ENCODE measurements at places on chromosomes 4 and X. TPM values are rescaled to one million over a fixed set of nuclear protein-coding genes. Genes with fewer than 3 reads are reported as not detected.

The CXCL1 gene
- total RNA-seq, result 404 TPM

The IL2RG gene
- not detected for total RNA-seq

The SPANXD gene
- not detected for total RNA-seq

The DRD5 gene
- total RNA-seq, result not detected

The TLR10 gene
- total RNA-seq, result not detected

The NOX1 gene
- not detected for total RNA-seq

The FUNDC1 gene
- total RNA-seq, result 9.9 TPM

GRCh38 chr4:155321006-155321405, 55.8 kb downstream of the MAP9 start:
- DNase-seq, result no peak

DNA sequence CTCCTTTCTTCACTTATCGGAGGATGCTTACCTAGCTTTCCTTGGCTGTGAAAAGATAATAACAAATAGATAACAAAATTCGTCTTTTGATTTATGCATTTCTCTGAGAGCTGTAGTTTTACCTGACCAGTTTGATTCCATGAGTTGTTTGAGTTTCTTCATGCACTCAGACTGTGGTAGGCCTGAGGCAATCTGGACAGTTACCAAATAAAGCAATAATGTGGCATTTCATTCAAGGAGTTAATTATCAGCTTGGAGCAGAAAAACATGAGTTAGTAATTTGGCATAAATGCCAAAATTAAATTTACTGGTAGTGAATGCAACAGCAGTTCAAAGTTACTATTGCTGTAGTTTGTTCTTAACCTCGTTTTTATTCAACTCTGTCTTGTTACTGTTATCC, 53.5 kb downstream of the FABP2 start:
- DNase-seq, result no peak

GRCh38 chr4:1610791-1611500, 73.2 kb downstream of the FAM53A start:
- DNase-seq, result no peak

DNA sequence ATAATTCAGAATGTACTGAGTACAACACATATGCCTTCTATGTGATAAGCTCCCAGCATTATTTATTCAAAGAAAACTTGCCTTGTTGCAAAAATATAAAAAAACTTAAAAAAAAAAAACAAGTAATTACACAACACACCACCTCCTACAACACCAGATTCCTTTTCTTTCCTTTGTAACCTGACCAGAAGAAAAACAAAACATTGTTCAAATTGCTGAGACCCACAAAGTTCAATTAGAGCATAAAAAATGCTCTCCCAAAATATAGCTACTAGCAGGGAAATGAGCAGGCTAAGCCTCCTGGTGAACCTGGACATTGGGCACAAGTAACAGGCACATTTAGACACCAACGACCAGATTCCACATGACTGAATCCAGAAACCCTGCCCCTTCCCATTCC, 38.3 kb downstream of the MECP2 start:
- no peak for DNase-seq

GRCh38 chrX:136189222-136189621, 41.9 kb downstream of the FHL1 start:
- no peak for DNase-seq

- no peak for DNase-seq
Observed at GRCh38 chrX:6574762-6575161, 39.8 kb upstream of the VCX3A start.

- no peak for DNase-seq
Observed at GRCh38 chr4:153620352-153620751, 63.7 kb upstream of the TLR2 start.

GRCh38 chr4:37826295-37827029, at the start of gene PGM2:
PGM2 (plus strand) TSS chr4:37826686; CDS start chr4:37826733, 47 bp downstream.
- no peak for DNase-seq

- peak; percentile 67 for DNase-seq
Observed at GRCh38 chr4:185774845-185775680, 36.9 kb downstream of the SORBS2 start.

- DNase-seq, result no peak
Observed at GRCh38 chr4:162274354-162274753, 110.6 kb upstream of the FSTL5 start.

GRCh38 chr4:89660444-89661172, 176.4 kb downstream of the SNCA start:
- DNase-seq, result no peak

DNA sequence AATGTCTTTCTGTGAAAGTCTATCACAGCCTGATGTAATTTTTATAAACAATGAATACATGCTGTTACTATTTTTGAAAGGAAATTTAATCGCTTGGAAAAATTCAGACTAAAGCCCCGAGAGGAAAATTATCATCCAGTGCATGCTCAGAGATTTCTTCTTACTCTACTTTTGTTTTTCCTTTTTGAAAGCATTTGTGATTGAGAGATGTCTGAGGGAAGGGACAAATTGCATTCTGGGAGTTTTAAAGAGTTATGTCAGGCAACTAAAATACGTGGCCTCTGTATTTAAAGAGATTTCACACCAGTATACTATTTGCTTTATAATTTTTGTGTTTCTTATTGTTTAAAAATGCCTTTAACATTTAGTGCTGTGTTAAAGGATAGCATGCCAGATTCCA, 1.4 kb upstream of the ZFX start:
- no peak for DNase-seq

DNA sequence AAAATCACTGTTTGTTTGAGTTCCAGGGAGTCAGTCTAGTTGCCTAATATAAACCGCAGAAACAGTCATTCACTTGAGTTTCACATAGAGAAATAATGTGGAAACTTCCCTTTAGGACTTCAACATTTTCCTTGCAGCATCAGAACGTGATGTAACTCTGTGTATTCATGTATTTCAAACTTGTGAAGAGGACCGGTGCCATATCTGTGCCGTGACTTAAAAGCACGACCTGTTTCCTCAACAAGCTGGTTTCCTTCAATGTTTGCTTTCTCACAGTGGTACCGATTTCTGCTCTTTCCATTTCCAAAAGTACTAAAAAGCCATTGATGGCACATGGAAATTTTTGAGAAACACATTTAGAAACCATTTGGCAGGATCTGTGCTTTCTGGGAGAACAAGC, 166.6 kb upstream of the RAPGEF2 start:
- DNase-seq, result no peak

DNA sequence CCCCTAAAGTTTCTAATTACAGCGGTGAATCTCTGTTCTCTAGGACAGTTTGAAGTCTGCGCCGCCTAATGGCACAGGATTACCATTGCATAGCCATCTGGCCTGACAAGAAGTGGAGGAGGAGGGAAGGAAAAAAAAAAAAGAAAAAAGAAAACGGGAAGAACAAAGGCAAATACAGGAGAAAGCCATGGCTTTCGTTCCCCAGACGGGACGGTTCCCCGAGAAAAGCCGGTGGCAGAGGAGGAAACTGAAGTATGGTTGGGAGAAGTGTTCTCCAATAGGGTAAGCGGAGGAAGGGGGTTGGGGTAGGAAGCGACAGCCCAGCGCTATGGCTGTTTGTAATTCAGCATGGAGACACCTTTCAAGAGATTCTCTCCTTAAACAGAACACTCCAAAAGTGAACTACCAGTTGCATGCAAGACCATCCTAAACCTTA, 80.8 kb downstream of the HMGN5 start:
- DNase-seq, result peak; percentile 7

DNA sequence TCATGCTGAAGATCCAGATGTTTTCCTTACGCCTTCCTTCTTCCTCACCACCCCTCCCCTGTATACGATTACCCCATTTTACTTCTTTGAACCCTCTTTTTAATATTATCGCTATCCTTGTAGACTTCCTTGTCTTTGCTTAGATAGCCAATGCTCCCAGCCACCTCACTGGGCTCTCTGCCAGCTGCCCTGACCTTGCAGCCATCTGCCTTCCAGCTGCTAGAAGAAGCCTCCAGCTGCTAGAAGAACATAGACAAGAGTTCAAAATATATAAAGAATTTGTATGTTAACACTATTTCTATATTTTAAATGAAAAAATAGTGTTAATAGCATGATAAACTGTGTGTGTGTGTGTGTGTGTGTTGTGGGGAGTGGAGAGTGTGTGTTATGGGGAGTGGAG, 374.7 kb downstream of the ANKRD50 start:
- no peak for DNase-seq

All from glomerular endothelial cell (primary cell).